ENCODE measurements at places on chromosomes 11 and 22. TPM values are rescaled to one million over a fixed set of nuclear protein-coding genes. Genes with fewer than 3 reads are reported as not detected.

The MMP12 gene
- total RNA-seq, result not detected

The GALNT18 gene
- 17.7 TPM for total RNA-seq

GRCh38 chr11:73139476-73140198 lies 2.5 kb downstream of the FCHSD2 start:
- peak; percentile 61 for DNase-seq

DNA sequence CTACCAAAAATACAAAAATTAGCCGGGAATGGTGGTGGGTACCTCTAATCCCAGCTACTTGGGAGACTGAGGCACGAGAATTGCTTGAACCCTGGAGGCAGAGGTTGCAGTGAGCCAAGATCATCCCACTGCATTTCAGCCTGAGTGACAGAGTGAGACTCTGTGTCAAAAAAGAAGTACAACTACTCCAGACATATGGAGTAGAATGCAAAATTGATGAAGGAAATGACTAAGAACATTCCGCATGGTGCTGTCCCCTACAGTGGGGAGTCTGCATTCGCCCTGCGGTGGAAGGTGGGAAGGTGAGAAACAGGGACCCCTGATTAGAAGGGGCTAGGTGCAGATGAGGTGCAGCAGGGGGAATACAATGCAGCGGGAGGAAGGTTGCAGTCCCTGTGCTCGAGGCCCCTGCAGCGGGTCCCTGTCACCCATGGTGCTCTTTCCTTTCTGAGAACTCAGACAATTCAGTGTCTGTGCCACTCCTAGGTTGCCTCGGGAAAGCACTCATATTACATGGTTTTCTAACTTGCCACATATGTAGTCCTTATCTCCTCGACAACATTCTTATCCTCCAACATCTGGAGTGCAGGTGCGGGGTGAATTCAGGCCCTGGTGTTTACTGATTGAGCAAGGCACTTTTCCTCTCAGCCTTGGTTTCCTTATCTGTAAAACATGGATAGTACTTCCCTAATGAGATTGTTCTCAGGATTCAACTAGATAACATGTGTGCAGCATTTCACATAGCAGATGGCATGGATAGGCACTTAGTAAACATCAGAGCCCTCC lies 5.2 kb downstream of the POLD4 start:
- DNase-seq, result no peak

GRCh38 chr11:34064291-34064690 lies 12.8 kb downstream of the CAPRIN1 start:
- DNase-seq, result no peak

- DNase-seq, result peak; percentile 2
Observed at GRCh38 chr11:29019960-29020683, 911.9 kb downstream of the METTL15 start.

- DNase-seq, result no peak
Observed at GRCh38 chr22:50737728-50738648, at the start of gene ACR. Gene ACR, plus strand, starts transcription at chr22:50738204. Its CDS starts 32 bp downstream, at chr22:50738236.

The HBE1 gene
- total RNA-seq, result 10.3 TPM

DNA sequence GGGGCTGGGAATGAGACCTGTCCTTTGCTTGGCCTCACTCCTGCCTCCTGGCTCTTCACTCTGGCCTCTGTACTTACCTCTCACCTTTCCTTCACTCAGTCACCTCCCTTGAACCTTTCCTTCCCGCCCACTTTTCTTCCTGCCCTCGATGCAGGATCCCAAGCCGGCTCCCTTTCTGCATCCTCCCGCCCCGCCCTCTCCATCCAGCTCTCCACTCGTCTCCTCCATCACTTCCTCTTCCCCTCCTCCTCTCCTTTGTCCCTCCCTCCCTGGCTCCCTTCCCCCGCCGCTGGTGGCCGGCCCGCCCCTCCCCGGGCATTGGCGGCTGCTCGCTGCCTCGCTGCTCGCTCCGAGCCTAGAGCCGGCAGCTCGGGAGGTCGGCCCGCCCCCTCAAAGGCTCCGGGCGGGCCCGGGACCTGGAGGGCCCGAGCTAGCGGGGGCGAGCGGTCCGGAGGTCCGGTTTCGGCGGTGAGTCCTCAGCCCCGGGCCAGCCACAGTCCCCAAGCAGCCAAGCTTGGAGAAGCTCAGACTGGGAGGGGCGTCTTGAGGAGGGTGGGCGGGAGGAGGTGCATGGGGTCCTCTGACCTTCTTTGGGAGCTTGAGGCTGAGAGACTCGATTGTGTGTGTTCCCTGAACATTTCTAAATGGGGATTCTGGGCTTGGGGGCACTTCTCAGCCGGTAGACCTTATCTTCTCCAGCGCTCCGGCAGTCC lies 13.8 kb downstream of the PHLDB1 start:
- DNase-seq, result peak; percentile 94

- peak; percentile 44 for DNase-seq
Observed at GRCh38 chr11:77472991-77473800, 698 bp downstream of the PAK1 start.

The VWCE gene
- 3.4 TPM for total RNA-seq
